ENCODE measurements at places on chromosomes 12 and 14.

DNA sequence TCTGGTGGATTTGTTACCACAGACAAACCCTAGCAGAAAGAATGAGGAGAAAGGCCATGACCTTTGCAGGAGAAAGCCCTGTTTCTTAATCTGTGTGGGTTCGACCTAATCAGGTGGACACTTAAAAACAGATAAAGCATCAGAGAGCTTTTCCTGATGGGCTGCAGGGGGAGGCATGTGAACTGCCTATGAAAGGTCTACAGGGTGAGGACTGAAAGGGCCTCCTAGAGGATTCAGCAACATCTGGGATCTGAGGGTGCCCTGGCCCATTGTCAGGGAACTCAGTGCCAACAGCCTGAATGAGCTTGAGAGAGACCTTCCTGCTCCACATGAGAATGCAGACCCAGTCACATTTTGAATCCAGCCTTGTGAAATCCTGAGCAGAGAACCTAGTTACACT lies 178.8 kb upstream of the DDHD1 start:
- DNase-seq = no peak

GRCh38 chr14:49173765-49174373 lies 412.3 kb downstream of the RPS29 start:
- no peak for DNase-seq

GRCh38 chr12:117857632-117858612 lies 110.9 kb downstream of the KSR2 start:
- peak; percentile 56 for DNase-seq

DNA sequence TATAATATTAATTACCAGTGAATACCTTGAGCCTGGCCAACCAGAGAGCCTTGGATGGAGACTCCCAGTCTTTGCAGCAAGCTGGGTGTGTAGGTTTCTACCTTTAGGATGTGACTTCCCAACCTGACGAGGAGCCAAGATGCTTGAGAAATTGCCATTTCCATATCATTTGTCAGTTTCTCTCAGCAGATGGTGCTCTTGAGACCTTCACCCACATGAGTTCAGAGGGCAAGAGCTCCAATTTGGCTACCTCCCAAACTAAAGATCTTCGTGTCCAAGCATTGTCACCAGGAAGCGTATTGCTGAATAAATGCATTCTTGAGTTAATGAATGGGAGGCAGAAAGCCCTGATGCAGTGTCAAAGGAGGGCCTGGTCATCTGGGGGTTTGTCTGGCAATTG lies 106.4 kb upstream of the TBX5 start:
- no peak for DNase-seq

GRCh38 chr14:93331728-93332396 lies 974 bp downstream of the BTBD7 start:
- no peak for DNase-seq

Measured in activated CD4-positive, alpha-beta T cell treated with anti-CD3 and anti-CD28 coated beads, Interleukin-2, amount 50 U/mL, for 24 hours (primary cell).